ENCODE measurements at places on chromosomes 13 and 19.

- DNase-seq = no peak
Measured at GRCh38 chr13:45522571-45522970, 57.8 kb downstream of the COG3 start.

DNA sequence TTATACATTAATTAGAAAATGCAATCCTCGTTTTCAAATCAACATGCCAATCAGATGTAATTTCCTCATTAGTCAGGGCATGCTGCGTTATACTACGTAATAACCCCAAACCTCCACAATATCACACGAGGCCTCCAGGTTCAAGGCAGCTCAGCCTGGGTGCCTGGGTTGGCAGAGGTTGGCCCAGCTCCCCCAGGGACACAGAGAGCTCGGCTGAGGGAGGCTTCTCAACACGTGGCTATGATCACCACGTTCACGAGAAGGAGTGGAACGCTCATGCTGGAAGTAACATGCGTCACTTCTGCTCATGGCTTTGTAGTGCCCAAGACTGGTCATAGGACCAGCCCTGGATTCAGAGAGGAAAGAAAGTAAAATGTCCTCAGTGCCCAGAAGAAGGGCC is 144.9 kb upstream of the SOX1 start:
- peak; percentile 16 for DNase-seq

DNA sequence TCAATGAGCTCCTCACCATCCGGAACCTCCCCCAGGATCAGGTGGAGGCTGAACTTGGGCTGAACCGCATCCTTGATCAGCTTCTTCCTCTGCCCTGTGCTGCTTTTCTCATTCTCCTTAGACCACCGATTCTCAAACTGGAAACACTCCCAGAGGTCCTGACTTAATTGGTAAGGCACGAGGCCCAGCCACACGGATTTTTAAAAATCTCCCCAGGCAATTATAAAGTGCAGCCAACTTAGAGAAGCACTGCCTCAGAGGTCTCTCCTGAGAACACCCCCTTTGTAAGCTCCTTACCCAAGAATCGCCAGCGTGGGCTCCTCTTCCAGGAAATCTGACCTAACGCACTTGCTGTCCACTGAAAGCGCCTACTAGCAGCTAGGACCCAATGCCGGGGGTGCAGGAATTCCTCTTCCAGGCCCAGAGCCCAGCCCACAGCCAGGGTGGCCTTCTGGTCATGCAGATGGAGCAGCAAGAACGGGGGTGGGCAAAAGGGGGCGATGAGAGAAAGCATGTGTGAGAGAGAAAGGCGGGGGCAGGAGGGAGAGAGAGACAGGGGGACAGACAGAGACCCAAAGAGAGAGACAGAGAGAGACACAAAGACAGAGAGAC is 66.9 kb upstream of the CACNA1A start:
- DNase-seq = no peak

- no peak for DNase-seq
Measured at GRCh38 chr13:40352380-40352778, 314.1 kb downstream of the FOXO1 start.

- DNase-seq = peak; percentile 55
Measured at GRCh38 chr13:113860051-113860664, 3.7 kb downstream of the GAS6 start.

DNA sequence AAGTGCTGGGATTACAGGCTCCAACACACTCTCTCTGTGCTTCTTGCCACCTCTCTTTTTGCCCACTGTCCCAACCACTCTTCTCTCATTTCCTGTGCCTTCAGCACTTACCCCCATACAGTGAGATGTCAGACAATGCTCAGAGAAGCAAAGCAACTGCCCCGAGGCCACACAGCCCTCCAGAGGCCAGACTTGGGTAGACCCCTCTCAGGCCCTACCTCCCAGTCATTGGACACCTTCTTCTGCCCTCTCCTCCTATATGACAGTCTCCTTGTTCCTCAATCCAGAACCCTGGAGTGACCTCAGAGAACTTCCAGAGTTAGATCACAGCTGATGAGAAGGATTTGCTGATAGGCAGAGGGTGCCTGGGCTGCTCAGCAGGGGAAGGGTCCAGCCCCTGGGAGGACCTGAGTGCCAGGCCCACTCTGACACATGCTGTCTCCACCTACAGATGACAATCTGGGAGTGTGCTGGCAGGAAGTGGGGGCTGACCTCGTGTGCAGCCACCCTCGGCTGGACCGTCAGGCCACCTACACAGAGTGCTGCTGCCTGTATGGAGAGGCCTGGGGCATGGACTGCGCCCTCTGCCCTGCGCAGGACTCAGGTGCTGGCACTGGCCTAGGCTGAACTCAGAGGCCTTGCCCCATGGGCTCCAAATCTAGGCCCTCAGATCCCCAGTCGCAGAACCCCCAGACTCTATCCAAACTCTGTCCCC is 24.4 kb downstream of the LTBP4 start:
- DNase-seq = peak; percentile 74

DNA sequence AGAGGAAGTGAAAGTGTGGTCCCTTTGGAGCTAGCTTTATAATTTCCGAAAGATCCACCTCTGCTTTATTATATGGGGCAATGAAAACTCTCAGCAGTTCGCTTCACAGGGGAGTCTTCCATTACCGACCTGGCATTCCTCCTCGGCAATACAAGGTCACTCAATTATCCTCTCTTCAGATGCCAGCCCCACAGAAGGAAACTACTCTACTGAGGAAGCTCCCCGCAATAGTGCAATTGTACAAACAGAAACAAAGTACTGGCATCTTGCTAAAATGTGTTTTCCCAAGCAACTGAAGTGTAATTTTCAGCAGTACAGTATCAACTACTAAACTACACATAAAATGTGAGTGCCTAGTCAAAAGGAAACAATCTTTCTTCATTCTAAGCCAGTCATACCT is 702.0 kb downstream of the PCDH9 start:
- no peak for DNase-seq

- DNase-seq = no peak
Measured at GRCh38 chr13:36918246-36919131, 1.5 kb downstream of the SMAD9 start.

- DNase-seq = peak; percentile 78
Measured at GRCh38 chr19:17794731-17795494, at the start of gene B3GNT3. TSS of gene B3GNT3 (plus strand) at chr19:17795138. CDS start at chr19:17807808, 12,670 bp downstream.

GRCh38 chr13:62706048-62706447 is 1290.4 kb upstream of the PCDH20 start:
- no peak for DNase-seq

GRCh38 chr13:76971215-76971614 is 20.7 kb upstream of the CLN5 start:
- peak; percentile 1 for DNase-seq

DNA sequence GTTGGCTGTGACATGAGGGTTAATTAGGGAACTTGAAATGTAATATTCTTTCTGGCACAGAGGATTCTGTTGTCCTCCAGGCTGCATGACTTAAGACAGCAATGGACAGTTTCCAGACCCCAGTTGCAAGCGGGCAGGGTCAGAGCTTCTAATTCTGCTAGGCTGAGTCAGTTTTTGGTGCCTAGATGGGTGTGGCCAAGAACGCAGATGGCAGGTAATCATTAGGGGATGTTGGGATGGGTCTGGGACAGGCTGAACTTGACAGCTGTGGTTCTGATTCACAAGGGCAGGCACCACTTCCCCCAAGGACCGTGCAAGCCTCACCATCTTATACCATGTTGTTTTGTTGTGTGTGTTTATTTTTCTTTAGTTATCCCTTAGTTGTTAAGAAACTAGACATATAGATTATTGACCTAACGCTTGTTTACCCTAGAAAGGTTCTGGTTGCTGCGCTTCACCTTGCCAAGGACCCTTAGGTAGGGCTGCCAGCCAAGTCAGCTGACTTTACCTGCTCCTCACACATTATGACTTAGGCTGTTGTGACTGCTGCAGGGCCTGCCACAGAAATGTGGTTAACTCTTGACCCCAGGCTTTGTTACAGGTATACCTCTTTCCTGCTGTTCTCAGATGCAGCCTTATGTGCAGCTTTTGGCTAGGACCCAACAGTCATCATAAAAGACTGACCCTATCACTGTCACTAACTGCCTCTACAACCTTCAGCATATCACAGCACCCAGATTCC is 117.7 kb upstream of the KLF12 start:
- peak; percentile 71 for DNase-seq

DNA sequence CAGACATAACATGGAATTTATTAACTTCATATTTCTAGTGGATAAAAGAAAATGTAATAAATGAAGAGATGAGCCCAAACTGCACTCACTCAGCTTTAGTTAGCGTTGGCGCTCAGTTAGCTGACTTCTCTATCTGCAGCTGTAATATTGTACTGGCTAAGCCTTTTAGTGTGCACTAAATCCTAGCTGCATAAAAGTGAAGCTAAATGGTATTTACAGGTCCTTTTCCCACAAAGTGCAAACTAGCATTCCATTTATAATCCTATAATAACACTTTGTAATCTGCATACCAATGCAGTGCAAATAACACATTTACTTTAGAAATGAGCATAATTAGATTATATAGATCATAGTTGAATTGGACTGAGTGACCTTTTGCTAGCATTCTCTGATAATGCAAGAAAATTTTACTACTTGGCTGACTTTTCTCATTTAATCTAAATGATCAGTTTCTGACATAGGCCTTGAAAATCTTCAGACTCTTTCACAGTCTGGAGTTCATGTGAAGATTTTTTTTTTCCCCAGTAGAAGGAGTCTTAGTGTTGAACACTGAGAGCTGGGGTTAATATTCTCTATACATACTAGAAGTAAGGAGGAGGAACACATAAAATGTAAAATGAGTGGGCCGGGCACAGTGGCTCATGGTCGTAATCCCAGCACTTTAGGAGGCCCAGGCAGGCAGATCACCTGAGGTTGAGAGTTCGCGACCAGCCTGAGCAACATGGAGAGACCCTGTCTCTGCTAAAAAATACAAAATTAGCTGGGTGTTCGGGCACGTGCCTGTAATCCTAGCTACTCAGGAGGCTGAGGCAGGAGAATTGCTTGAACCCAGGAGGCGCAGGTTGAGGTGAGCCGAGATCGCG is 1426.4 kb downstream of the PCDH9 start:
- no peak for DNase-seq

DNA sequence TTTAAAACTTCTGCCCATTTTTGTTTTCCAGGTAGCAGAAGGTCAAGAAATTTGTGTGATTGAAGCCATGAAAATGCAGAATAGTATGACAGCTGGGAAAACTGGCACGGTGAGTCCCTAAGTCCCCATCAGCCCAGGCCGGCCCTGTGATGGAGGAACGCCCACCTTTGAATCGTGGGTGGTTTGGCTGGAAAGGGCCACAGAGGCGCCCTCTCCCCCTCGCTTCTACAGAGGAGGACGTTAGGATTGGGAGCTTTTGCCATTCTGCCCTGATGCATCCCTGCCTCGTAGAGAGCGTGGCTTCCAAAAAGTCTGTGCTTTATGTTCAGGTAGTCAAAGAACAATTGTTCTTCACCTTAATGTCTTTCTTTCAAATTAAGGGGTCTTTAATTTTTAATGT is 60.9 kb downstream of the GGACT start:
- DNase-seq = no peak

GRCh38 chr19:46388311-46389095 is 24.9 kb downstream of the CCDC8 start:
- peak; percentile 47 for DNase-seq

GRCh38 chr13:97749174-97749573 is 204.3 kb upstream of the IPO5 start:
- DNase-seq = no peak

DNA sequence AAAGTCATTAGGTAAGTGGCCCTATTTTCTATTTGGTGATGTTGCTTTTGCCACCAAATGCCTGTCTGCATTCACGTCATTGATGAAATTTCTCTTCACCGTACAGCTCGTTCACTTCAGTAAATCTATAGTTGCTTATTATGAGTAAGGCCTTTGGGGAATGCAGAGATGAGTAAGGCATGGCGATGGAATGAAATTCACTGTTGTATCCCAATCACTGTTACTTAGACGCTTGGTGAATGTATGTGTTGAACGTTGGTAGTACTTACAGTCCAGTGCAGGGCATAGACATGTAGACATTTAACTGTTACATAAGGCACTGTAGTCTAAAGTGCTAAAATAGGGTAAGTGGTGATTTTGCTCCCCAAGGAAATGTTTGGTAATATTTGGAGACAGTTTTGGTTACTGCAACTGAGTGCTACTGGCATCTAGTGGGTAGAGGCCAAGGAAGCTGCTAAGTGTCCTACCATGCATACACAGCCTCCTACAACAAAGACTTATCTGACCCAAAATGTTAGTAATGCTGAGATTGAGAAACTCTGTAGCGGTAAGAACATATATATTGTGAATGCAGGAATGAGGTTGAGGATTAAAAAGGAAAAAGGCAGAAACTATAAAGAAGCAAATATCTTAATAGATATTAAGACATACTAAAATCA is 5.8 kb downstream of the AKAP11 start:
- no peak for DNase-seq

- no peak for DNase-seq
Measured at GRCh38 chr19:48616041-48616436, 1.2 kb upstream of the FAM83E start.

GRCh38 chr19:9971166-9971897 is 35.0 kb upstream of the OLFM2 start:
- no peak for DNase-seq

GRCh38 chr13:45133396-45134118 is 13.2 kb downstream of the GTF2F2 start:
- no peak for DNase-seq

DNA sequence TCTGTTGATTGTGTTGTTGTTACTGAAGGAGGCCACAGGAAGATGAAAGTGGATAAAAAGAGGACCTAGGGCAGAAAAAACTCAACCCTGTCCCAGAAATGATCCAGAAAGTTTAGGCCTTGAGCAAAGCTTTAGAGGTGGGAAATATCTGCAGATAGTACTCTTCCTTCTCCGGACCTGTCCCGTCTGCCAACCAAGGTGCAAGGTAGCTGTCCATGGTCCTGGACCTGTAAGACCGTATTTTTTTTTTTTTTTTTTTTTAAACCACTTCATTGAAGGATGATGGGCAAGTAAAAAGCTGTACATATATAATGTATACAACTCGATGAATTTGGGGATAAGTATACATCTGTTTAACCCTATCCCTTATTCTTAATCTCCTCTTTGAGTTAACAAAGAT is 225.9 kb downstream of the OLFM4 start:
- no peak for DNase-seq

DNA sequence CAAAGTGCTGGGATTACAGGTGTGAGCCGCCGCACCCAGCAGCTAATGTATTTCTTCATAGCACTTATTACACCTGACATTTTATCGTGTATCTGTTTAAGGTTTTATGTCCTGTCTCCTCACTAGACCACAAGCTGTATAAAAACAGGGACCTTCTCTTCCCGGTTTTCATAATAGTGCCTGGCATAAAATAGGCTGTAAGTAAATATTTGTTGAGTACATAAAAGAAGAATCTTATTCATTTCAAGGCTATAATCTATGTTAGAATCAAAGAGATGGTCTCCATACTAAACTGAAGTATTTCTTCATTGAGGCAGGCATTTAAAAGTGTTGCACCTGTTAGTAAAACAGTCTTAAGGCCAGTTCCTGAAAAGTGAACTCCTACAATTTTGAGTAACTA is 194.0 kb downstream of the SHISA2 start:
- DNase-seq = no peak

Measured in islet precursor cell (in vitro differentiated cells).